CD4-positive, alpha-beta T cell treated with Interleukin-6 for 4 hours (primary cell): ENCODE measurements at places on chromosomes 6 and 20.

- no peak for DNase-seq
Measured at GRCh38 chr6:90008189-90008907, 114.1 kb downstream of the GJA10 start.

DNA sequence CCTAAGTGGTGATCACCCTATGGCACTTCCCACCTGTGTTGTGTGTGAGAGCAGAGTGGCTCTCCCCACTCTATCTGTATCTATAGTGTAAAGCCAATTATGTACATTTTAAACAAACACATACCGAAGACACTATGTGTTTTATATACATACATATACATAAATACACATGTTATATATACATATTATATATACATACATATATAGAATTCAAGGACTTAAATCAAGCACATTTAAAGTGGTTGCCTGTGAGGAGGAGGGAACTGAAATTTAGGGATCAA, 246.6 kb downstream of the LY86 start:
- no peak for DNase-seq

DNA sequence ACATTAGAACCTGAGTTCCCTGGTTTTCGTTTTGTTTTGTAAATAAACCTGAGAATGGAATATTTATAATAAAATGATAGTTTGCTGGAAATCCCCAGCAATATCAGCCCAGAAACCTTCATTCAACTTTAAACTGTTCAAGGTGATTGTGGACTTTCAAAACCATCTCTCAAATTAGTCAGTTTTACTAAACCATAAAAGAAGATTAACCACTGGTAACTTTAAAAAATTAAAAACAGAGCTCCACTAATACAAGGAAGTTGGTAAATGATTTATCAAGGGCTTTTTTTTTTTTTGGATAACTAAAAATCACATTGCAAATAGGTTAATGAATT, 10.0 kb downstream of the MBOAT1 start:
- DNase-seq, result no peak

- DNase-seq, result no peak
Measured at GRCh38 chr20:34984756-34985261, 29.1 kb downstream of the MYH7B start.
